ENCODE measurements at places on chromosomes 7 and 10.

DNA sequence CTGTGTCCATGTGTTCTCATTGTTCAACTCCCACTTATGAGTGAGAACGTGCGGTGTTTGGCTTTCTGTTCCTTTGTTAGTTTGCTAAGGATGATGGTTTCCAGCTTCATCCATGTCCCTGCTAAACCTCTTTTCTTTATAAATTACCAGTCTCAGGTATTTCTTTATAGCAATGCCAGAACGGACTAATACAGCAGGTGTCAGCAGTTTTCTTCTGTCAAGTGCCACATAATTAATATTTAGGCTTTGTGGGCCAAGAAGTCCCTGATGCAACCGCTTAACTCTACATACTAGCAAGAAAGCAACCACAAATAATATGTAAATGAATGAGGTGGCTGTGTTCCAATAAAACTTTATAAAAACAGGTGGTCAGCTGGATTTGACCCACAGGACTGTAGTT, 26.3 kb upstream of the C1QL3 start:
- no peak for DNase-seq

DNA sequence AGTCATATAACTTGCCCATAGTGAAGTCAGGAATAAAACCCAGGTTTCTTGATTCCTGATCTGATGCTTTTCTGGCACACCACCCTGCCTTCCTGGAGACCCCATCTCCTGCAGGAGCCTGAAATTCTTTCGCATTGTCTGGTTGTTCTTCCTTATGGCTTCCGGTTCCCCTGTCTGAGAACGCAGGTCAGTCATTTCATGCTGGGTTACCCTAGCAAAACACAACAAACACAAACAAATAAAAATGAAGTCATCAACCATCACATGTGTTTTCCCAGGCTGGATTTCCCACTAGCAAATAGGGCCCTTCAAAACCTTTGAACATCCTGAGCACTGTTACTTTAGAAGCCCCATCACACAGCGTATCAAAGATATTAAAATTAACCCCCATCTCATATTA, 569.6 kb downstream of the LRMDA start:
- no peak for DNase-seq

- DNase-seq = no peak
Observed at GRCh38 chr7:116956477-116956804, 3.1 kb downstream of the ST7 start.

GRCh38 chr7:20597339-20597738, 18.1 kb upstream of the ABCB5 start:
- no peak for DNase-seq

GRCh38 chr7:36190447-36191291, 37.6 kb downstream of the EEPD1 start:
- no peak for DNase-seq

DNA sequence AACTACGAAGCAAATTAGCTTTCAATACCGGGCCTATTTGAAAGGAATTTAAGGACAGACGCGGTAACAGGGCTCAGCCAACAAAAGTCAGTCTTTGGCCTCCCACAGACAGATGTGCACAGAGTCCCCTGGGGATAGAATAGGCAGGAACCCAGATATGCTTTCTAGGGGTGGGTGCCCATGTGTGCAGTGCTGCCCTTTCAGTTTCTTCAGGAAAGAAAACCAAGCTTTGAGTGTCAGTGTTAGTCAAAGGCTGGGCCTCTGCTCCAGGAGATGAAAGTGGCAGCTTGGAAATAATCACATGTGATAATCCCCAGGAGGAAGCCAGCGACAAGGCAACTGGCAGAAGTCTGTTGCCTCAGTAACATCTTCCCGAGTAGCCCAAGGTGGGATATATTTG, 43.8 kb upstream of the CSTF2T start:
- no peak for DNase-seq

- DNase-seq = no peak
Observed at GRCh38 chr10:115063701-115064658, 29.2 kb upstream of the ATRNL1 start.

DNA sequence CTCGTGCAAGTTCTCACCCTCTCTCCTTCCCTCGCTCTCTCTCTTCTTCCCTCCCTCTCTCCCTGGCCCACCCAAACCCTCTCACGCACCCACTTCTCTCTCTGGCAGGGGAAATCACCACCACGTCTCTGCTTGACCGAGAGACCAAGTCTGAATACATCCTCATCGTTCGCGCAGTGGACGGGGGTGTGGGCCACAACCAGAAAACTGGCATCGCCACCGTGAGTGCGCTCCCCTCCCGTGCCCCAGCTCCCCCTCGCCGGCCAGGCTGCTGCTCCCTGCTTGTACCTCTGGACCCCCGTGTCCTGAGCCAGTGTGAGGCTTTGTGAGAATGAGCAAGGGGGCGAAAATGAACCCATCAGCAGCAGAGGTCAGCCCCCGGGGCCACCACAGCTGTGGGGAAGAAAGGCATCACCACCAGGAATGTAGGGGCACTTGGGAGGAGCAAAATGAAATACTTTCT, 25.5 kb downstream of the C10orf105 start:
- no peak for DNase-seq

DNA sequence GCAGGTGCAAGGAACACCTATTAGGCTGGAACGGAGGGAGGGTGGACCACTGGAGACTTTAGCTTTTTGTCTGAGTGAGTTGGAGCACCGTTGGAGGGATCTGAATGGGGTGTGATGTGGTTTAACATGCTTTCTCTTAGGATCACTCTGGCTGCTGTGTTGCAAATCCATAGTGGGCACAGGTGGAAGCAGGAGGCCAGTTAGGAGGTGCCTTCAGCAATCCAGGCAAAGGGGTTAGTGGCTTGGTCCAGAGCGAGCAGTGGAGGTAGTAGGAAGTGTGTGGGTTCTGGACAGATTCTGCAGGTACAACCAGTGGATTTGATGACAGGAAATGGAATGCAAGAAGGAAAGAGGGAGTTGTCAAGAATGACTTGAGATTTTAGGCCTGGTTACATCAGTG, 95.0 kb downstream of the MMRN2 start:
- DNase-seq = no peak

- no peak for DNase-seq
Observed at GRCh38 chr7:10076660-10077300, 896.9 kb upstream of the PHF14 start.

DNA sequence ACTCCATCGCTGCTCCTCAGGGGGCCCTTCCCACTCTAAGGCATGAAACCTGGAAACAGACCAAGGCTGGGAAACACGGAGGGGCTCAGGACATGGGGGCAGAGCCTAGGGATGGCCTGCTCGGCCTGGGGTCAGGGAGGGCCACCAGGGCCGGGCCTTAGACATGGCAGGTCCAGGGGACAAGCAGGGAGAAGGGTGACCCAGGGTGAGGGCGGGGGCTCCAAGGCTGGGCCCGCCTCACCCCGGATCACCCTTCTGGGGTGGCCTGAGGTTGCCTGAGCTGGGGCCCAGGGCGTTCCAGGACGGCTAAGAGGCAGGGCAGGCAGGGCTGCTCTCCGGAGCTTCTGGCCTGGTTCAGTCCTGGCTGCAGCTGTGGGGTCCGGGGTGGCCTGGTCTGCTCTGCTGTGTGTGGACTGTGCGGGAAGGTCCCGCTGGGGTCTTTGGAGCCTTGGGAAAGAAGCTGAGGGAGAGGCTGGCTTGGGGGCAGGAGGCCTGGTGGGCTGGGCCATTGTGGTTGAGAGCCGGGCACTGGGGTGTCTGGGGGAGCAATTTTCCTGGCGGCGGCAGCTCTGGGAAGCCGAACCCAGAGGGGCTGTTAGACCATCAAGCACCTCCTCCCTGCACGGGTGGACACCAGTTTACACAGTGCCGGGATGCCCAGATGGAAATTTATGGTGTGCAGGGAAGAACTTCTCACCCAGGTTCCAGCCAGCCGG, 52.2 kb downstream of the UNCX start:
- no peak for DNase-seq

- DNase-seq = no peak
Observed at GRCh38 chr7:129123510-129123857, 21.0 kb upstream of the TSPAN33 start.

DNA sequence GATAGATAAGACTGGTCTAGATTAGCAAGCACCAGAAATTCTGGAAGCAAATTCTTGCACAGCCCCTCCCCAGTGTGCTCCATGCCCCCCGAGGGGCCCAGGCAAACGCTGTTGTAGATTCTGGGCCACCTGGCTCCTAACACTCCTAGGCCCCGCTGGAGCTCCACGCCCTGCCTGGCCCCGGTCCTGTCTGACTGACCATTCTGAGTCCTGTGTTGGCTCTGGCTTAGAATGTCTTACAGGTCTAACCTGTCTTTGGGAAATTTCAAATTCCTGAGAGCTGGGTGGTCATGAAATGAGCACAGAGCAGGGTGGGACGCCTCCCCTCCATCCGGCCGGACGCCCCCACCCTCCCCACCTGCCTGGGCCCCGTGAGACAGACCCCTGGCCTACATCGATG, 12.6 kb upstream of the OPALIN start:
- no peak for DNase-seq

DNA sequence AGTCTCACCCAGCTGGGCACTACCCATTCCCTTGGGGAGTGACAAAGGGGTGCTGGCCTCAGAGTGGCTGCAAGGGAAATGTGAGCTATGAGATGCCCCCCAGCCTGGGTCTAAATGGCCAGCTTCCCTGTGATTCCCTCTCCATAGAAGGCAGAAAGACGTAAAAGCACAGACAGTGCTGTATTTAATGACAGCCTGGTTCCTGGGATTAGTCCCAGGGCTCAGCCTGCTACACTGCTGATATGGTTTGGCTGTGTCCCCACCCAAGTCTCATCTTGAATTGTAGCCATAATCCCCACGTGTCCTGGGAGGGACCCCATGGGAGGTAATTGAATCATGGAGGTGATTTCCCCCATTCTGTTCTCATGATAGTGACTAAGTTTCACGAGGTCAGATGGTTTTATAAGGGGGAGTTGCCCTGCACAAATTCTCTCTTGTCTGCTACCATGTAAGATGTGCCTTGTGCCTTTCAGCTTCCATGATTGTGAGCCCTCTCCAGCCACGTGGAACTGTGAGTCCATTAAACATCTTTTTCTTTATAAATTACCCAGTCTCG, 23.9 kb upstream of the CALN1 start:
- no peak for DNase-seq

DNA sequence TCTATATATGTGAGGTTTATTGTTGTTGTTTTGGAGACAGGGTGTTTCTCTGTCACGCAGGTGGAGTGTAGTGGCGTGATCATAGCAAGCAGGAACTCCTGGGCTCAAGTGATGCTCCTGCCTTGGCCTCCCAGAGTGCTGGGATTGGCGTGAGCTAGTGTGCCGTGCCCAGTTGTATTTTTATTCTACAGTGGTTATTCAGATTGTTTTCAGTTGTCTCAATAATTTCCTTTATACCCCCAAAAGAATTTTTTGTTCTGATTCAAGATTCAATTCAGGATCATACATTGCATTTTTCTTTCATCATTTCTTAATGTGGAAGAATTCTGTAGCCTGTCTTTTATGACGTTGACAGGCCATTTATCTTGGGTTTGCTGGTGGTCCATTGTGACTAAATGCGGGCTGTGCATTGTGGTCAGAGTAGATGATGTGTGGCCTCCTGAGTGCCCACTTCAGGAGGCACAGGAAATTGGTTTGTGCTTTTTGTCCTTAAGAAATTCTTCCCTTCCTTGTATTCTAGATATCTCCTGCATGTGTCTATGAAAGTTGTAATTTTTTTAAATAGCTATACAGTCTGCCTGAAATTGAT, 22.9 kb downstream of the RBM33 start:
- DNase-seq = no peak

DNA sequence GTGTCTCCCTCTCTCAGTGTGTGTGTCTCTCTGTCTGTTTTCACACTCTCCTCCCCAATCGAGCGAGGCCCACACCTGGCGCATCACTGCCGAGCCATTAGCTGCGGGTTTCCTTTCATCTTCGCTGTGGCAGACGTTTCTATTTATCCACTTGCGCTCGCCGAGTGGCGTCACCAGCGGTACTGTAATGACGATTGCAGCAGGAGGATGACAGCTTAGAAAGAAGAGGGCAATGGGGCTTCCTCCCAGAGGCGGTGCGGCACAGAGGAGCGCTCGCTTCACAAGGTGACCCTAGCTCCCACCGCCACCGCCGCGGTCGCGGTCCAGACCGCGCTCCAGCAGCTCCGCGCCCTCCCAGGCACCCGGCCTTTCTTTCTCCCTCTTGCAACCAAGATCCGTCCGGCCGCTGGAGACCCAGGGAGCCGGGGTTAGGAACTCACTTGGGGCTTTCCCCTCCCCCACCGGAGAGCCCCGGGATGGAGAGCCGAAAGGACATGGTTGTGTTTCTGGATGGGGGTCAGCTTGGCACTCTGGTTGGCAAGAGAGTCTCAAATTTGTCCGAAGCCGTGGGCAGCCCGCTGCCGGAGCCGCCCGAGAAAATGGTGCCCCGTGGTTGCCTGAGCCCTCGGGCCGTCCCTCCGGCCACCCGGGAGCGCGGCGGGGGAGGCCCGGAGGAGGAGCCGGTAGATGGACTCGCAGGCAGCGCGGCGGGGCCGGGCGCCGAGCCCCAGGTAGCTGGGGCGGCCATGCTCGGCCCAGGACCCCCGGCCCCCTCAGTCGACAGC, at the start of gene EVX1:
EVX1 (plus strand) TSS at position 248 of the 785 bp plus-strand sequence; CDS start at position 477, 229 bp downstream.
- DNase-seq = no peak

DNA sequence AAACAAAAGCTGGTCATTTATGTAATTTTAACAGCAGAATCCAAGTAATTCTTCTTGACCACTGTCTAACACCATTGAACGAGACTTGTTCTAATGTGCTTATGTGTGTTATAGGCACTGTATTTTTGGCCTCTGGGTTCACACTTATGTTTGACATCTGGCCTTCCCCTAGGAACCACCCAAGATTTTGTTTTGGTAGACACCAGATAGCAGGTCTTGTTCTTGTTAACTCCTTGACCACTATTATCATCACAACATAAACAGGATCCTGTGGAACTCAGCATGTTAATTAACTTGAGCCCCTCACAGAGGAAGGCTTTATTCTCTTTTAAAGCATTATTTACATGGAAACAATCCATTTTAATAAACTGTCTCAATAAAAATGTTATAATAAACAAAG, 167.7 kb downstream of the SEMA3D start:
- DNase-seq = no peak

DNA sequence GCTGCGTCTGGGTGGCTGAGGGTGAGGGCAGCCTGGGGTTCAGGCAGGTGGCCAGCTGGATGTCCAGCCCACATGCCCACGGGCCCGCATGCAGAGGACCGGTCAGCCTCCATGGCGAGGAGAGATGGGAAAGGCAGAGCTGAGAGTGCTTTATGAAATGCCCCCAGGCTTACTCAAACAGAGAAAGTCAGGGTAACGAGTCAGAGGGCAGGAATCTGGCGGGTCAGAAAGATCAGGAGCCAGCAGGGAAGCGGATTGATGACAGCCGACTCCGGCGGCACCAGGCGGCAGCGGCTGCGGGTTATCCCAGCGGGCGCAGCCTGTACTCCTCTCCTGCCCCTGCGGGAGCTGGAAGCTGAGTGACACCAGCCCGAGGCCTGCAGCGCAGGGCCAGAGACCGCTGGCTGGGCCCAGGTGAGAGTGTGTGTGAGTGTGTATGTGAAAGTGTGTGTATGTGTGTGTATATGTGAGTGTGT, 13.4 kb downstream of the SLC13A4 start:
- no peak for DNase-seq

- no peak for DNase-seq
Observed at GRCh38 chr10:51663086-51663485, 36.3 kb downstream of the CSTF2T start.
